Kidney capillary endothelial cell (primary cell): ENCODE measurements at places on chromosomes 3 and 15.

GRCh38 chr3:39850716-39851032 is 41.3 kb downstream of the MYRIP start:
- no peak for DNase-seq

DNA sequence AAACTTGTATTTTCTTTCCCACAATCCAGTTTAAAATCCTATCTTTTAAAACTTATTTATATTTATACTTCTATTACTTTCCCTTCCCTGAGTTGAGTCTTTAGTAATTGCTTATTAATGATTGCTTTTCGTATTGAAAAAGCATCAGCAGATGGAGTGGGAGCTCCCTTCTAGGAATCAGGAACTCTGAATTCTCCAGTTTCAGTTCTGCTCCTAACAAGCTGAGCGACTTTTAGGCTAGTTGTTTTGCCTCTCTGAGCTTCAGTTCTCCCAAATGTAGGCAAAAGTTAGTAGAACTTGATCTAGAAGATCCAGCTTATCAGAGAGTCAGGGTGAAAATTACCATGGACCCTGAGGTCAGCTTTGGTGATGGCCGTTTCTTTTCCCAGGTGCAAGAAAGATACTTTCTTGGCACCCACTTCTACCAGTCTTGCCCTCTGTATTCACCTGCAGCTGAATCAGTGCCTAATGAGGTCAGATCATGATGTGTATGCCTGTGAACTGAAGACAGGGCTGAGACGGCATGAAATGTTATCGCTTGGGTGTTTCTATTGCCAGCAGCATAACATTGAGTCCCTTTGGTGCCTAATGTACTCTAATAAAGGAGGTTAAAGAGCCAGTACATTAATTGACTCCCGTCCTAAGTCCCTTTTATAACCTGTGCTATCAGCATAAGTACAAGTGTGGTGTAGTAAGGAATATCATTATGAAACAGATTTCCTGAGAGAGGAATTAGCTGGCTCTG is 194.5 kb upstream of the TBC1D5 start:
- DNase-seq = no peak

DNA sequence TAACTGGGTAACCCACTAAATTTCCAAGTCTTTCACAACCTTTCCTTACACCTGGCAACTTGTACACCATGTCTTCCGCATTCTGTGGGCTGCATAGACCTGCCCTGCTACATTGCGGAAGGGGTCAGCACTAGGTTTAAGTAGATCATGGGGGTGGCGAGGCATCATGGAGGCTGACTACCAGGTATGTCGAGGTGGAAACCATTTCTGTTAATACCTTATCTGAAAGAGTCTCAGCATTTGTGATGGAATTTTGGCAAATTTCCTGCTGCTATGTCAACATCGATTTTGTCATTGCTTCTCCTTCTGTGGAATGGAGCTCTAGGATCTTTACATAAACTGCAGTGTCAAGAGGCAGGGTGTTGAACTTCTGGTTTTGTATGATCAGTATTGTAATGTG is 187.2 kb downstream of the GHSR start:
- DNase-seq = no peak

GRCh38 chr3:11323813-11324212 is 51.6 kb downstream of the ATG7 start:
- no peak for DNase-seq

DNA sequence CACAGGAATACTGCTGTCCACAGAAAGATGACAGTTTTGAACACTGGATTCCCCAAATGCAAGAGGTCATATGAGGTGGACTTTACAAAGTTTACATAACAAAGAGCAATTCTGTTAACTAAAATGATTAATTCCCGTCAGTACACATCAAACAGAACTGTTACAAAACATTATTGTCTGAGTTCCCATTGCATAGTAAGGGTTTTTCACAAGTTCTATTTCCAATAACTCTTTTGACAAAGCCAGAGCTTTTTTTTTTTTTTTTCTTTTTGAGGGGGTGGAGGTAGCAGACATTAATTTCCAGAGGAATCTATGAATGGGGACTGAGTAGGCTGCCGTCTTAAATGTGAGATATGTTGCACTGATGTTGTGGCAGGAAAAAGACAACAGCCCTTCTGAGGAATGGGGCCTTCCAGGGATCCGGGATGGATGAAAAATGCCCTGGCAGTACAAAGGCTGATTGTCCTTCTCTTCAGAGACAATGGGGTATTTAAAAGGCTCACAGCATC is 178.1 kb upstream of the KBTBD8 start:
- no peak for DNase-seq
